ENCODE measurements at places on chromosomes 16 and 17.

DNA sequence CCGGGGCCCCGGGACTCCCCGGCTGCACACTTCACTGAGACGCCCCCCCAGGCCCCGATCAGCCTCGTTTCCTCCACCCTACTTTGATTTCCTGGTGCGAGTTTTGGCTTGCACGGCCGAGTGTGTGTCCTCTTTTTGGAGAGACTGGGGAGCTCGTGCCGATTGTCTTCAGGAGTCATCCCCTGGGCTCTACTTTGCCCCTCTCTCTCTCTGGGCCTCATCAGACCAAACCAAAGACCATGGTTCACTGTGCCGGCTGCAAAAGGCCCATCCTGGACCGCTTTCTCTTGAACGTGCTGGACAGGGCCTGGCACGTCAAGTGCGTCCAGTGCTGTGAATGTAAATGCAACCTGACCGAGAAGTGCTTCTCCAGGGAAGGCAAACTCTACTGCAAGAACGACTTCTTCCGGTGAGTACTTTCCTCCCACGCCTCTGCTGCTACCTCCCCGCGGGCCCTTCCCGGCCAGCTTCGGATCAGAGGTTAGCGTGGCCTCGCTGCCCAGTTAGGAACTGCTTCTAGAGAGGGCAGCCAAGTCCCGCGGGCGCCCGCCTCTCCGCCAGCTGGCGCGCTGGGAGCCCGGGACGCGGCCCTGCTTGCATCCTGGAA, 787 bp downstream of the LHX1 start:
- DNase-seq, result peak; percentile 66

GRCh38 chr17:79887451-79887991, 48.3 kb upstream of the CBX4 start:
- DNase-seq, result no peak

DNA sequence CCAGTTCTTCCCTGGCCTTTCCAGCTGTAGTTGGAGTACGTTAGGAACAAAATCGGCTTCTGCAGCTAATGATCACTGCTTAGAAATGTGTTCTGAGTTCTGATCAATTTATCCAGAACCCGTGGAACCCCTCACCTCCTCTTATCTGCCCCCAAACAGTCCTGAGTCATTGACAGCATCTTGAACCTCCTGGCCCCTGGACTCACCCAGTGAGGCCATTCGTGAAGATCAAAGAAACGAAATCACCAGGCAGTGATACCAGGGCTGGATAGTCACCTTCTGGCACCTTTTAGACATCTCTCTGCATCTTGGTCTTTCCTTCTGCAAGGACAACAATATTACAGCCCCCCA, 17.0 kb upstream of the EXOC7 start:
- no peak for DNase-seq

- DNase-seq, result no peak
Observed at GRCh38 chr16:12083631-12084030, 107.1 kb downstream of the SNX29 start.

- no peak for DNase-seq
Observed at GRCh38 chr17:55584055-55584685, 72.9 kb upstream of the SMIM36 start.

DNA sequence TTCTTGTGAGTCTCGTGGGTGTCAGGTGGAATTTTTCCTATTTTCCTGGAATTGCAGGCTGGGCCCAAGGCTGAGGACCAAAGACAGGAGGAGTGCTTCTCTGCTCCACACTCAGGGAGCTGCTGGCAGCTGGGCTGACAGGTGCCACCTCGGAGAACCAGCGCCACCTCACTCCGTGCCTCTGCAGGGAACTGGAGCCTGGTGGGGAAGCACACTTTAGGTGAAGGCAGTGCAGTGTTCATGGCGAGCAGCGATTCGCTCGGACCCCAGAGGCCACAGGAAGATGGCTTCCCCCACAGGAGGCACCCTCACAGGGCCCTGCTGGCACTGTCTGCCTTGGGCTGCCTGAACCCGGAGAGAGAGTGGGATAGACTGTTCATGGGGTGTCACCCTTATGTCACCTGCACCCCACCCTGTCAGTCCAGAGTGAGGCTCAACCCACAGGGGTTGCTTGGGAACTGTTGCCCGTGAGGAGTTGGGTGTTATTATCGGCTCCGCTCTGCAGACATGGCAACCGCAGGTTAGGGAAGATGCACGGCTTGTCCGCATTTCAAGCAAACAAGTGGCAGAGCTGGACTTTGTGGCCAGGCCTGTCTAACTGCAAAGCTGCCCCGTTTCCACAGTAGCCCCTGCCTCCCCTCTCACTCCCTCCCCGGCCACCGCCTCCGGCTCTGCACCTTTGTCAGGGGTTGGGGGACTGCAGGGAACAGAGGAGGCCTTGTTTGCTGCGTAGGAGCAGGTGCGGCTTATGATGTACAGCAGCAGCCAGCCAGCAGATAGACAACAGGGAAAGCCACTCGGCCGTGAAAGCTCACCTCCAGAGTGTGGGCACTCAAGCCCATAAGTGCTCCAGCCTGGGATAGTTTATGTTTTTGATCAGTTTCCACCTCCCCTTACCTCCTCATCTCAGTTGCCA, 15.5 kb downstream of the TBC1D24 start:
- no peak for DNase-seq

DNA sequence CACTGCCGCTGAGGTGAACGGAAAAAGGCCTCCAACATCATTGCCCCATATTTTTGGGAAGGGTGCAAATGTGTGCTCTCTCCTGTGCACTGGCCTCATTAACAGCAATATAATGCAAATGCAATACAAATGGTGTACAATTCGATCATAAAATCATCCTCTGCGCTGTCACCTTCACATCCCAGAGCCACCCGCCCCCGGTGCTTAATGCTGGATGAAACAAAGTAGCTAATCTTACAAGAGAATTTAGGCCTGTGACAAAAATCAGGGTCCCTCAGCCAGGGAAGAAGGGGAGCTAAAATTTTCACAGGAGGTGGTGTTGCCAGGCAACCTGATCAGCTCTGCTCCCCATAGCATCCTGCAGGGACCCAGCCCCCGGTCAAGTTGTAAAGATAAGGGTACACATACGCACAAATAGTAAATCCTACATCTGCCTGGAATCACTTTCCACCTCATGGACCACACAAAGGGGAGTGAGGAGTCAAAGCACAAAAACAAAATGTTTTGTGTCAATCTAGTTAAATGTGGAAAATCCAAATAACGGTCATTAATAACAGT, 3.0 kb downstream of the TBC1D16 start:
- peak; percentile 13 for DNase-seq

DNA sequence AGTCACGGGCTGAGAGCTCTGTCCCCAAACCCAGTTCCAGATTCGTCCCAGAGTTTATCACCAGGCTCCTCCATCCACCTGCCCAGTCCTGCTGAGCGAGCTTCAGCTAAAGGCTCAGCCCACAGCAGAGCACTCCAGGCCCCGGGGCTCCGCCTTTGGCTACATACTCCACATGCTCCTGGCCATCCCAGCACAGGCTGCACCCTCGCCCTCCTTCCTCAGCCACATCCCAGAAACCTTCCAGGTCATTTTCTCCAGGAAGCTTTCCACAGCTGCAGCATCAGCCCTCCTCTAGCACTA, 4.7 kb upstream of the CD2BP2 start:
- no peak for DNase-seq

DNA sequence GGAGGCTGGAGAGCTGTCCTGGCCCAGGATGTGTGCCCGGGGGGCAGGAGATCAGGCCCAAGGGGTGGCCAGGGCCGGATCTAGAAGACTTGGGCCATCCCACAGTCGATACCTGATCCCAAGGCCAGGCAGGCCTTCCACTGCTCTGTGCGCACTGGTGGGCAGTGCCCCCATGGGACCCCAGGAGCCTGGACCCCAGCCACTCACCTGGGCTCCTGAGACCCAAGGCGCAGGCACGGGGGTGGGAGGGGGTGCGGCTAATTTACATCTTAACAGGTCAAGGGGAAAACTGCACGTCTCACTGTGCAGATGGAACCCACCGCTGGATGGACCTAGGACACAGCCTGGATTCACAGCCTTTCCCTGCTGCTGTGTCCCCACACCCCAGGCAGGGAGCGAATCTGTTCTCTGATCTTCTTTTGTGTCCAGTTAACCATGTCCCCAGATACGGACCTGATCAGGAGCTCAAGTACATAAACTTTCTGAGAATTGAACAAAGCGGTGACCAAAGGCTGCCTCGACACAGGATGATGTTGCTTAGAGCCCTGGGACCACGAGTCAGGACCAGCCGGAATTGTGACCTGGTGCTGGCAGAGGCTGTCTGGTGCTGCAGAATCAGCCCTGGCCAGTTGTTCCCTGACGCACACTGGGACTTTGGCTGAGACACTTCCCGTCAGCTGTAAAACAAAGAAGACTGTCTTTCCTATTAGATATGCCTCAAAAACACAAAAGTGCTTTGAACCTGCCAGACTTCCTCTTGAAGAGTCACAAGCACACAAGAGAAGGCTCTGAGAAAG, 60.6 kb downstream of the TNFRSF13B start:
- no peak for DNase-seq

- DNase-seq, result no peak
Observed at GRCh38 chr16:68700831-68701230, 36.3 kb upstream of the CDH1 start.

DNA sequence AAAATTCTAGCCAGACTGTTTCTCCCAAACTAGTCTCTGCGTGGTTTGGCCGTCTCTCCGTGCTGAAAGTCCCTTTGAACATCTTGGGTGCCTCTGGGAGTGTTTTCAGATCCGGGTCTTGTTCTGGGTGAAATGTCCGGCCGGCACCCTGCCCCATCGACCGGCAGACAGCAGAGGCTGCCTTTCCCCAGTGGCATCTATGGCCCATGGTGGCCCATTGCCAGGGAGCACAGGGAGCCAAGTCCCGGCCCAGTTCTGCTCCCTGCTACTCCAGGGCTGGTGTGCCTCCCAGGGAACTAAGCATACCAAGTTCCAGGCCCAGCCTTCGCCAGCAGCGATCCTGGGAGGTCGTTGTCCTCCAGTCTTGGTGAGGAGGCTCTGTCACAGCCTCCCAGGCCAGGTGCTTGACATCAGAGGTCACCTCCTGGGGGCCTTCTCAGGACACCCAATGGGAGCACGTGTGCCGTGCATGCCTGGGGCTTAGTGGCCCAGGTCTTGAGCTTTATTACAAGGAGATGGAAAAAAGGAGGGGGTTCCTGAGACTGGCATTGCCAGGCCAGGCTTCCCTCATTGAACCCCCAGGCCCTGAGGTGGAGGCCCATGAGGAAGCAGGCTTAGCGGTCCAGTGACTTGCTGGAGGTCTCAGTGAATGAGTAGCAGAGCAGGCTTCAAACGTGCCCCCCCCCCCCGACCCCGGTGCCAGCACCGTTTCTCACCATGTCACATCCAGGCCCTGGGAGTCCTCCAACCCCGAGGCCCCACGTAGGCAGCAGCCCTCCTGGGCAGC, 54.0 kb downstream of the PGS1 start:
- DNase-seq, result no peak

GRCh38 chr16:58393138-58393504, 850 bp downstream of the GINS3 start:
- DNase-seq, result peak; percentile 57

DNA sequence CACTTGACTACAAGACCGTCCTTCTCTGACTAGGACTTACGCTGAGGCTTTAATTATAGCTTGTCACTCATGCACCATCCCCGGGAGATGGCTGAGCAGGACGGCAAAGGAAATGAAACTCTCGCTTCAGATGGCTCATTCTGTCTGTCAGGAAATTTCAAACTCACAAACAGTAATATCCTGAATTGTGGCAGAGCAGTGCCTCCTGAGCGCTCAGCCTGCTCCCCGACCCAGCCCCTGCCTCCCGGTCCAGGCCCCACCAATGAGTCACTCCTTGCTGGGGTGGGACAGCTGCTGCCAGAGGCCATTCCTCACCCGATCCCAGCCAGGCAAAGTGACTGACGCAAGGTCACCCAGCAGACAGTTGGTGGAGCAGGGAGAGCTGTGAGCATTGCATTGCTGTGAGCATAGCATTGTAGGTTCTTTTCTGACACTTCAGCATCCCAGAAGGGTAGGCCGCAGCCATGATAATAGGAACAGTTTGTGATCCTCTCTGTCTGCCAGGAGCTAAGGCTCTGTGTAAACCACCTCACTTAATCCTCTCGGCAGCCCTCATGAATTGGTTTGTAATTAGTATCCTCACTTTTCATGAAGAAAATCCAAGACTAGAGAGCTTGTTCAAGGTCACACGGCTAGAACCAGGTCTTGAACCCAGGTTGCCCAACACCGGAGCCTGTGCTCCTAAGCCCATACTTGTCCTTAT, 20.9 kb downstream of the CCDC182 start:
- DNase-seq, result peak; percentile 62

GRCh38 chr16:20949660-20950059, 49.1 kb downstream of the LYRM1 start:
- no peak for DNase-seq

DNA sequence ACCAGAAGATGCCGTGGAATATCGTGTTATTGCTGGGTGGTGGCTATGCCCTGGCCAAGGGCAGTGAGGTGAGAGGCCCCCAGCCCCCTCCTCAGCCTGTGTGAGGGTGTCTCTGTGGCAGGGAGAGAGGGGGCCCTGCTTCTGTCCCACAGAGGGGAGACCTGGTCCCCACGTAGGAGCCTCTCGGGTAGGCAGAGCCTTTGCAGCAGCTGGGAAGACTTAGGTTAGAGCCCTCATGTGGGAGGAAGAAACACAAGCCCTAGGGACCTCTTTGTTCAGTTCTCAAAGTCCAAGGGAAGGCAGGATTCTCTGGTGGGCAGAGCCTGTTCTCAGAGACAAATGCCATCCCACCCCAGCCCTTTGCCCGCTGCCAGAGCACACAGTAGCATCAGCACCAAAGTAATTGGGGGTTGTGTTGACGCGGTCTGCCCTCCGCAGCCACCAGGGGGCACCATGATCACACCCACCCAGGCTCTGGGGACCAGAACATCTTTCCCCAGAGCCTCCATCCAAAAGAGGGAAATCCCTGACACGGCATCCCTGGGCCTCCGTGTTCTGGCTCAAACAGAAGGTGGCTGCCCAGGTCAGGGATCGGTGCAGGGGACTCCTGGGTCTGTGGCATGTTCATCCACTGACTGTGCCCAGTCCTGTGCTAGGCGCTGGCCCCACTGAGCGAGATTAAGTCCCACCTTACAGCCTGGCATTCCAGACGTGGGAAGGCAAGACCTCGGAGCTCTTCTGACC, 11.5 kb upstream of the FOXN1 start:
- DNase-seq, result peak; percentile 96

DNA sequence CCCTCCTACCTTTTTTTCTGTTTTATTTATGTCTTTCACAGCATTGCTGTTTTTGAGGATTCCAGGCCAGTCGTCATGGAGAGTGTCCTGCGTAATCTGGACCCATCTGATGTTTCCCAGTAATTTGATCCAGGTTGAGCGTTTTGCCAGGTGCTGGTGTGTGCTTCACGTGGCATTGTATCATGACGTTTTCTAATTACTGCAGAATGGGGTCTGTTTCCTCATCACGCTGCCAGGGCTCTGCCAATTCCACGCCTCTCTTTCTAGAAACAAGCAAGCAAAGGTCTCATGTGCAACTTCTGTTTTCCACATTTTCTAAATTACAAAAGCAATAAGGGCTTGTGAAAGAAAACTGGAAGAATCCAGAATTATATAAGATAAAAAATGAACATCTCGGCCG, 28.3 kb upstream of the BHLHA9 start:
- no peak for DNase-seq

GRCh38 chr17:16939606-16940115, 32.3 kb downstream of the TNFRSF13B start:
- DNase-seq, result peak; percentile 4
